ENCODE measurements at places on chromosomes 12 and 14. TPM values are rescaled to one million over a fixed set of nuclear protein-coding genes. Genes with fewer than 3 reads are reported as not detected.

- no peak overlapping the region for H3K4me3 ChIP-seq
- no peaks in the 10 kb centered on the region for H3K4me1 ChIP-seq
- DNase-seq = no peak
- H3K27me3 ChIP-seq = no peaks in the 10 kb centered on the region
- H3K27ac ChIP-seq = no peak overlapping the region
Measured at GRCh38 chr12:38956337-38956736, 50.9 kb upstream of the CPNE8 start.

DNA sequence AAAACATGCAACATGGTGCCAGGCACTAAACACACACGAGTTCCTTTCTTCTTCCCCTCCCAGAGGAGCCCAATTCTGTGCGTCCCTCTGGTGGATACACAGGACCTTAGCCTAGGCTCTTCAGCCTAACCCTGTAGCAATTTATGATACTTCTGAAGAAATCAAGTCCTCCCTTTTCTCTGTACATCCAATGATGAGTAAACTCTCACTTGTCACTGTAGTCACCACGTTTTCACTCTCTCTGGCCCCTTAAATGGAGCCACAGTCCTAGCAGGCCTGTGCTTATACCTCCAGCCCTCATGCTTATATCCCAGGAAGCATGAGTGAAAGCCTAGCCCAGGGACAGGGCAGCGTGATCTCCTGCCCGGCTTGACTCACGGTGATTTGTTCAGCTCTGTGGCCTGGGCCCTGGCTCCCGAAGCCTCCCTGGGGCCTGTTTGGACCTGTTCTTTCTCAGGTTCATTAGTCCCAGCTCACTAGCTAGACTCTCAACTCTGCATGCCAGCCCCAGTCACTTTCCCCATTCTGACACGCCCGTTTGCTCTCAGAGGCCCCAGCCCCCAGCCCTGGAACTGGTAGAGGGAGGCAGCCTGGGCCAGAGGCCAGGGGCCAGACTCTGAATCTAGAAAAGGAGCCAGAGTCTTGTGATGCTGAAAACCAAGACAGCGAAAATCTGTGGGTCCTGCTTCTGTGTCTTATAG lies 24.1 kb upstream of the PLEKHG3 start:
- H3K4me1 ChIP-seq = peaks cover 64% of the 10 kb centered on the region
- DNase-seq = no peak
- H3K36me3 ChIP-seq = no peaks in the 10 kb centered on the region
- H3K27ac ChIP-seq = peak overlapping the region; percentile 97
- H3K4me3 ChIP-seq = no peak overlapping the region

GRCh38 chr14:103074729-103075367 lies 9.2 kb upstream of the LBHD2 start:
- H3K27me3 ChIP-seq = no peaks in the 10 kb centered on the region
- no peaks in the 10 kb centered on the region for H3K36me3 ChIP-seq
- H3K4me3 ChIP-seq = no peak overlapping the region
- H3K27ac ChIP-seq = peak overlapping the region; percentile 22
- DNase-seq = peak; percentile 91
- H3K4me1 ChIP-seq = peaks cover 14% of the 10 kb centered on the region

DNA sequence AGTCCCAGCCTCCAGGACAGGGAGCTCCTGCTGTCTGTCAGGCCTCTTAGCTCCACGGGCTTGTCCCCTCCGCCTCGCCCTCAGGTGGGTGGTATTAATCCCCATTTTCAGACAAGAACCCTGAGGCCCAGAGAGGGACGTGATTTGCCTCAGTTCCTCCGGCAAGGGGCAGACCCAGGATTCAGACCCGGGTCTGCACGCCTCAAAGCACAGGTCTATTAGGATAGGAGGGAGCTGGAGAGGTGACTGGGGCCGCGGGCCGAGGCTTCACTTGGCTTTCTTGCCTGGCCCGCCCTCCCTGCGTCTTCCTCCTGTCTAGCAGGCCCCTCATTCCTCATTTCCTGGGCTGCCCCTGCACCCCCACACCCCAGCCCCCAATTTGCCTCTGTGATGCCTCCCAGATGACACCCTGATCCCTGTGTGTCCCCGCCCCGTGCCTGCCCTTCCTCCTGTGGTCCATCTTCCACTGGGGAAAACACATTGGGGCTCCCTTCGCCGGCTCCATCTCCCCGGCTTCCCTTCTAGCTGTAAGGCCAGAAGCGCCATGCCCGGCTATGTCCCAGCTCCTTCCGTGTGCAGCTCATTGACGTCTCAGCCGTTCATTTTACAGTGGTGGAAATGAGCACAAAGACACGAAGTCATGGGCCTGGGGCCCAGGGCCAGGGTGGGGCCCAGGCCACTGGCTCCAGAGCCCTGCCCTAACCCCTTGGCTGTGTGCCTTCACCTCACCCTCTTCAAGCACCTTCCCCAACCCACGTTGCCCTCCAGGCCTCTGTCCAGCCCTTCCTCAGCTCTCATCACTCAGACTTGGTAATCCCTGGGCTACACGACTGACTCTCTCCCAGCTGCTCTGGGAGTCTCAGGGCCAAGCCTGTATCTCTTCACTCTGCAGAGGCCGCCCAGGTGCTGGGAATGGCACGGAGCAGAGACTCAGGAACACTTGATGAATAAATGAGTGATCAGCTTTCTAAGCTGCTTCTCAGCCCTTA lies 15.5 kb upstream of the CYP46A1 start:
- H3K4me1 ChIP-seq = peaks cover 7% of the 10 kb centered on the region
- H3K27me3 ChIP-seq = no peaks in the 10 kb centered on the region
- peaks cover 4% of the 10 kb centered on the region for H3K36me3 ChIP-seq
- peak; percentile 78 for DNase-seq
- no peak overlapping the region for H3K4me3 ChIP-seq

DNA sequence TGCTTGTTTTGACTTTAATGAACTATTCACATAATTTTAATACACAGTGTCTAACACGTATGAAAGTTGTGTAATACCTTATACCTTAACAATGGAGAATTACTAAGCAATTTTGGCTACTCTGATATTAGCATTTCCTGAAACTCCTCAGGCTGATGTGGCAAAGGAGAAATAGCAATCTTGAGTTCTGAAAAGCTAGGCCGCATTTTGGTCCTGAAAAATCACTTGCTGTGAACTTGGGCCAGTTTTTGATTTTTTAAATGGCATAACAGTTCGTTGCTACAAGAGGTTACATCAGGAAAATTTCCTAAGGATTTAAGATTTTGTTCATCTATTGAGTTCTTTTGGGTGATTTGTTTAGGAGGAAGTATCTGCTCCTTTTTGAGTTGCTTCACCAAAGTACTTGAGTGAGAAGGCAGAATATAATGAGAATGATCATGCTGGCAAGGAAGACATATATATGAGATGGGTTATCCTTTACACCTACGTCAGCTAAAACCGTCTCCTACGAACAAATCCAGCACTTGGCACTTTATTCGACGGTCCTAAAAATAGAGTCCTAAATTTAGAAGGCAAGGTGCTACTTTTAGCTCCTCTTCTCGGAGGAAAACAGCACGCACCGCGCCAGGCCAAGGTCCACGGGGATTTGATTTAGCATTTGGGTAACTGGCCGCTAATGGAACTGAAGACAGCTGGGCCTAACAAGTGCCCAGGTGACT lies 32.2 kb downstream of the MIA2 start:
- peak overlapping the region; percentile 86 for H3K4me3 ChIP-seq
- no peak for DNase-seq
- H3K27me3 ChIP-seq = no peaks in the 10 kb centered on the region
- no peaks in the 10 kb centered on the region for H3K36me3 ChIP-seq
- H3K27ac ChIP-seq = peak overlapping the region; percentile 98

- H3K36me3 ChIP-seq = peaks cover 2% of the 10 kb centered on the region
- DNase-seq = no peak
- H3K4me3 ChIP-seq = peak overlapping the region; percentile 81
- H3K27ac ChIP-seq = peak overlapping the region; percentile 94
Measured at GRCh38 chr14:61927060-61927459, 164.8 kb downstream of the SNAPC1 start.

IL31 gene
- not detected for total RNA-seq

NPAS3 gene
- total RNA-seq = 5.7 TPM

DNA sequence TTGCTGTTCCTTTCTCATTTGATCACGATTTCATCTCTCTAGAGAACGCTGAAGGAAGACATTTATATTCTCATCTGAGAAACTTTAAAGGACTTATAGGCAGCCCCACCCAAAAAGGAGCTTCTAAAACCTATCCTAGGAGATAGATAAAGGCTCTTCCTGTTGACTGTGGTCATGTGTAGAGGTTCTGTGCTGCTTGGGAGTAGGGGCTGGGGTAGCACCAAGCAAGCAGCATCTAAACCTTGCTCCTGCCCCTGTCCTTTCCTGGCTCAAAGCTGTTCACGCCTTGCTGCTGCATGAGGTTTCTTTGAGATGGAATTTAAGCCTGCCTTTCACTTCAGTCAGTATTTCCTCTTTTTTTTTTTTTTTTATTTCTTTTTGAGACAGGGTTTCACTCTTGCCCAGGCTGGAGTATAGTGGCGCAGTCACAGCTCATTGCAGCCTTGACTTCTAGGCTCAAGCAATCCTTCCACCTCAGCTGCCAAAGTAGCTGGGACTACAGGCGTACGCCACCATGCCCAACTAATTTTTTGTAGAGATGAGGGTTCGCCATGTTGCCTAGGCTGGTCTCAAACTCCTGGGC lies 41.4 kb downstream of the RAB35 start:
- no peaks in the 10 kb centered on the region for H3K4me1 ChIP-seq
- H3K4me3 ChIP-seq = no peak overlapping the region
- peaks cover 6% of the 10 kb centered on the region for H3K27me3 ChIP-seq
- no peaks in the 10 kb centered on the region for H3K36me3 ChIP-seq
- no peak overlapping the region for H3K27ac ChIP-seq

DNA sequence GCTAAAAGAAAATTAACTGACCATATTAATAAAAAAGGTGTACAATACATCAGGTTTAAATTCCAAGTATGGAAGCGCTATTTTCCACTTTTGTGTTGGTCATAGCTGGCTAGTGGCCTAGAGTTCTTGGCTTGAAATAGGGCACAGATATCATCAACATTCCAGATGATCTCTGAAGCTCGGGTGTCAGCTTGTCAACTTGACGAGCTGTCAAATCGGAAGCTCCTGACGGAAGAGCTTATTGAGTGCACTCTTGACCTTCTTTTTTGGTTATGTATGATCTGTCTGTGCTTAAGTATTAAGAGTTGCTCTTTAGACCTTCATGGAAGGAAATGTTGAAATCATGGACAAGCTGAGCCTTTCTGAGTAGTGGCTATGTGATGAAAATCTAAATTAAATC lies 177.9 kb downstream of the APAF1 start:
- H3K4me1 ChIP-seq = peaks cover 45% of the 10 kb centered on the region
- DNase-seq = no peak

DNA sequence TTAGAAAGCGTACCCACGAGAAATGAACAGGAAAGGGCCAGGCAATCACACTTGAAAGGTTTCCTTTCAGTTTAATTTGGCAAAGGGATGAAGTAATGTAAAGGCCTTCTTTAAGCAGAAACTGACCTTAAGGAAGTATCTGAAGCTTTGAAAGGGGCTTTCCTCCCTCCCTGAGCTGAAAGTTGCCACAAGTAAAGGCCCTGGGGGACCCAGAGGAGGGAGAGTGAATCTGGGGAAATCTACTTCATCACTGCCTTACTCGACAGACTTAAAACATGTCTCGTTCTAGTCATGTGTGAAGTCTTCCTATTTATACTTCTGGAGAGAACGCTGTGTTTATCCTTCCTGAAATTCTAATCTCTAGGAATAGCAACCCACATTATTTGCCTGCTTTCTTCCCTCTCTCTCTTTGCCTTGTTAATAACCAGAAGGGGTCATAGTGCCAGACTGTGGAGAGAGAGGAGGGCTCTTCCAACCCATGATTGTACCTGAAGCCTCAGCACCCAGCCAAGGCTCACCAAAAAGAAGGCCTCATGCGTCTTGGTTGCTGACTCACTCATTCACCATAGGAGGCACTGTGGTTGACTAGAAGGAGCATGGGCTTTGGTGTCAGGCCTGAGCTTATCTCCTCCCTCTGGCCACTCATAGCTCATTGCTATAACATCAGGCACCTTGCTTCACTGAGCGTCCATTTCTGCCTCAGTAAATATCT lies 10.2 kb upstream of the GPX2 start:
- DNase-seq = no peak
- peaks cover 21% of the 10 kb centered on the region for H3K36me3 ChIP-seq
- H3K4me1 ChIP-seq = no peaks in the 10 kb centered on the region

DNA sequence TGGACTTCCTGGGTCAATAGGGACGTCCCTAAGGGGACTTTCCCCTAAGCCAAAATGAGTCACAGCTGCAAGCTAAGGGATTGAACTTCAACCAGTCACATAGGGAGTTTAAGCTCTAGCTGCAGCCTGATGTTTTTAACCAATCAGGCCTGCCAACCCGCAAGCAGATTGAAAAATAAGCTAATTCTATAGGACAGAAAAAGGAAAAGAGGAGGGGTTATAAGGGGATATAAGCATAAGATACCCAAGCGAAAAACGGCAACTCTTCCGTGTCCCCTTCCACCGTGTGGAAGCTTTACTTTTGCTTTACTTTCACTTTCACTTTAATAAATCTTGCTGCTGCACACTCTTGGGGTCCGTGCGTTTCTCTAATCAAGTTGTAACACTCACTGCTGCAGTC lies 24.4 kb downstream of the ATP23 start:
- H3K4me3 ChIP-seq = no peak overlapping the region
- DNase-seq = no peak
- no peaks in the 10 kb centered on the region for H3K27me3 ChIP-seq
- no peak overlapping the region for H3K27ac ChIP-seq
